GM12878 (cell line): ENCODE measurements at places on chromosomes 2 and 18.

DNA sequence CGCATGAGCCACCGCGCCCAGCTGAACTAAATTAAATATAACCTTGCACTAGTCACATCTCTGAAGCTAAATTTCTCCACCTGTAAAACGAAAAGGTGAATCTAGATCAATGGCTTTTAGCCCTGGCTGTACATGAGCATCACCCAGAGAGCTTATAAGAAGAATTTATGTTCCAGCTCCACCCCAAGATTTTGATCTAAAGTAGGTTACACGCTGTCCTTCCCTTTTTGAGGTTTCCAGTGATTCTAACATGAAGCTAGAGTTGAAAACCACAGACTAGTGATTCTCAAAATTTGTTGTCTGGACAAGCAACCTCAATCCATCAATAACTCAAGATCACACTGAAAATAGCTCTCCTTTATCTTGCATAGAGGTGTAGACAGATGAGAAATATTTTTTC, 208.8 kb upstream of the CRIM1 start:
- no peaks in the 10 kb centered on the region for H3K36me3 ChIP-seq
- no peak overlapping the region for H3K4me3 ChIP-seq
- H3K4me1 ChIP-seq = peaks cover 3% of the 10 kb centered on the region; the same call in 1 of the 2 replicates
- no peaks in the 10 kb centered on the region for H3K27me3 ChIP-seq
- no peak for DNase-seq
- H3K27ac ChIP-seq = no peak overlapping the region

GRCh38 chr2:107069890-107070289, 183.9 kb upstream of the ST6GAL2 start:
- H3K4me1 ChIP-seq = no peaks in the 10 kb centered on the region
- no peak for DNase-seq
- H3K27me3 ChIP-seq = no peaks in the 10 kb centered on the region
- no peak overlapping the region for H3K27ac ChIP-seq
- no peak overlapping the region for H3K4me3 ChIP-seq

GRCh38 chr2:62364791-62365528, 141.0 kb downstream of the TMEM17 start:
- H3K4me1 ChIP-seq = peaks cover 30% of the 10 kb centered on the region
- no peaks in the 10 kb centered on the region for H3K27me3 ChIP-seq
- no peak for DNase-seq
- H3K4me3 ChIP-seq = no peak overlapping the region

- no peaks in the 10 kb centered on the region for H3K27me3 ChIP-seq
- no peak overlapping the region for H3K27ac ChIP-seq
- no peak overlapping the region for H3K4me3 ChIP-seq
- H3K36me3 ChIP-seq = no peaks in the 10 kb centered on the region
- DNase-seq = no peak
- peaks cover 2% of the 10 kb centered on the region for H3K4me1 ChIP-seq
Observed at GRCh38 chr2:30208453-30208852, 22.9 kb upstream of the LBH start.

GRCh38 chr2:167508709-167509108, 620.4 kb downstream of the XIRP2 start:
- H3K27ac ChIP-seq = no peak overlapping the region
- no peaks in the 10 kb centered on the region for H3K27me3 ChIP-seq
- no peaks in the 10 kb centered on the region for H3K4me1 ChIP-seq
- DNase-seq = no peak

DNA sequence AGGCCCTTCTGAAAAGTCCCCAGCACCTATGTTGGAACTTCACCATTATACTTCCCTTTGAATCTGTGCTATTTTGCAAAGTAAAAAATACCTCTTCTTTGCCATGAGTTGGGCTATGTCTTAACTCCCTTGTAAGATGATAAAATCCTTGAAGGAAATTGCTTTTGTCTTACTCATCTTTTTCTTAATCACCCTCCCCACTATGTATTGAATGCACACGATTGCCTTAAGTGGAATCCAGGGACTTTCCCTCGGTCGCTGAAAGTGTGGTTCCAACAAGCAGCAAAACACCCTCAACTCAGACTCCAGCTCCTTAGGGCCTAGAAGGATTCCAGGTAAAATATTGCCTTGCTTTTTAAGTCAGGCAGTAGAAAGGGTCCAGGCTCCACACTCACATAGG, 173.2 kb upstream of the ARL4C start:
- no peak overlapping the region for H3K4me3 ChIP-seq
- no peak overlapping the region for H3K27ac ChIP-seq
- no peaks in the 10 kb centered on the region for H3K36me3 ChIP-seq
- no peak for DNase-seq
- H3K27me3 ChIP-seq = no peaks in the 10 kb centered on the region

DNA sequence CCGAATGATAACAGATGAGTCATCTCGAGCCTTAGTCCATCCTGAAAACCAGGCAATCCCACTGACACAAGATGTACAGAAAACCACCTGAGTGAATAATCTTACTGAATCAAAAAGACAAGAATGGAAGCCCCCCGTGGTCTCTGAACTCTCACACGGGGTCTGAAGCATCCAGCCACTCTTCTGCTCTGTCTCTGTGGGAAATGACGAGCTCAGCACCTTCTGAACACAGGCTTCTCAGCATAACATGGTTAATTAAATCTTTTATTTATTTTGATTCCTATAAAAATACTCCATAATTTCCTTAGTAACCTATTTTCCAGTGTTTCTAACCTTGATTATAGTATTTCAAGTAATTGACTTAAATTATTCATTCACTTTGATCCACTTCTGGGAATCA, 203.7 kb downstream of the TMEM163 start:
- no peaks in the 10 kb centered on the region for H3K4me1 ChIP-seq
- H3K27me3 ChIP-seq = peaks cover 1% of the 10 kb centered on the region
- H3K36me3 ChIP-seq = no peaks in the 10 kb centered on the region
- H3K27ac ChIP-seq = no peak overlapping the region
- no peak for DNase-seq

DNA sequence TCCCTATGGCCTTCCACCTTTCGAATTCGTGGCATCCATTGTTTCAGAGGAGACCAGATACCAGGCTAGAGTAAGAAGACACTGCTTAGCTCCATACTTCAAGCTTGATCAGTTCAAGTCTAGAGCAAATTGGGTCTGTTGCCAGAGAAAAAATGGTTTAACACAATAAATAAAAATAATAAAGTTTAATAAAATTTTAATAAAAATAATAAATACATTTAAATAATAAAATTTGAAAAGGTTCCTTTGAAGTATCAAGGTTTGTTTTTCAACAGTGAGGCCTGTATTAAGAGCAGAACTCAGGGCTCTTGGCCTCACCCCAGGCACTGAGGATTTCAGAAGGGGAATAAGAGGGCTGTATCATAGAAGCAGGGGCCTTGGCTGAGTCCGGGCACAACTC, 105.6 kb upstream of the REV1 start:
- H3K27ac ChIP-seq = no peak overlapping the region
- H3K4me1 ChIP-seq = no peaks in the 10 kb centered on the region
- no peak for DNase-seq
- no peaks in the 10 kb centered on the region for H3K36me3 ChIP-seq

- H3K27me3 ChIP-seq = no peaks in the 10 kb centered on the region
- no peak for DNase-seq
- H3K27ac ChIP-seq = no peak overlapping the region
- no peaks in the 10 kb centered on the region for H3K4me1 ChIP-seq
Observed at GRCh38 chr2:174286172-174286571, 37.8 kb upstream of the OLA1 start.

DNA sequence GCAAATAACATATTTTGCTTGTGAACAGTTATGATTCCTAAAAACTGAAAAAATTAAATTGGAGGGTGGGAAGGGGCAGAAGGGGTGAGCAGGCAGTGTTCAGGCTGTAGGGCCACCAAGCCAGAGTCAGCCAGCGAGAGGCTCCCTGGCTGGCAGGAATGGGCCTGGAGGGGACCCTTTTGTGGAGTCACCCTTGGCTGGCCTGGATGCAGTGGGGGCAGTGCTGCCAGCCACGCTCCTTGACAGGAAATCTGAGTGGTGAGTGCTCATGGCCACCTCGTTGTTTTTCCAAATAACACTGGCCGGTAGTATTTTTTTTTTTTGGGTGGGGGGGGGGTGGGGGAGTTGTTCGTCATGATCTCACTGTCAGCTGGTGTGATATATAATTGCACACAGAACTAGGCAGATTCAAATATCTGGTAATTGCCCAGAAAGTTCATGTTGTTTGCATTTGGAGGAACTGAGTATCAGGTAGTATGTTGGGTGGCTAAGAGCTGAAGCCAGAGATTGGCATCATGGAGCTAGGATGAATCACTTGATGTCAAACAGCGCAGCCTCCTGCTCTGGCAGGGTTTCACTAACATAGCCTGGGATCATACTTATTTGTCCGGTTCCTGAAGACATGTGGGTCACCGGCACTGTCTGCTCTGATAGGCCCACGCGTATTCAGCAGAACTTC, 160.0 kb downstream of the PTGR3 start:
- DNase-seq = no peak
- no peaks in the 10 kb centered on the region for H3K36me3 ChIP-seq
- H3K27ac ChIP-seq = no peak overlapping the region
- no peak overlapping the region for H3K4me3 ChIP-seq
- no peaks in the 10 kb centered on the region for H3K27me3 ChIP-seq

GRCh38 chr2:21044694-21045371, 960 bp upstream of the APOB start:
- no peaks in the 10 kb centered on the region; the same call in 1 of the 2 replicates for H3K27me3 ChIP-seq
- H3K4me1 ChIP-seq = no peaks in the 10 kb centered on the region
- no peaks in the 10 kb centered on the region for H3K36me3 ChIP-seq
- no peak for DNase-seq
- no peak overlapping the region for H3K4me3 ChIP-seq
- H3K27ac ChIP-seq = no peak overlapping the region

DNA sequence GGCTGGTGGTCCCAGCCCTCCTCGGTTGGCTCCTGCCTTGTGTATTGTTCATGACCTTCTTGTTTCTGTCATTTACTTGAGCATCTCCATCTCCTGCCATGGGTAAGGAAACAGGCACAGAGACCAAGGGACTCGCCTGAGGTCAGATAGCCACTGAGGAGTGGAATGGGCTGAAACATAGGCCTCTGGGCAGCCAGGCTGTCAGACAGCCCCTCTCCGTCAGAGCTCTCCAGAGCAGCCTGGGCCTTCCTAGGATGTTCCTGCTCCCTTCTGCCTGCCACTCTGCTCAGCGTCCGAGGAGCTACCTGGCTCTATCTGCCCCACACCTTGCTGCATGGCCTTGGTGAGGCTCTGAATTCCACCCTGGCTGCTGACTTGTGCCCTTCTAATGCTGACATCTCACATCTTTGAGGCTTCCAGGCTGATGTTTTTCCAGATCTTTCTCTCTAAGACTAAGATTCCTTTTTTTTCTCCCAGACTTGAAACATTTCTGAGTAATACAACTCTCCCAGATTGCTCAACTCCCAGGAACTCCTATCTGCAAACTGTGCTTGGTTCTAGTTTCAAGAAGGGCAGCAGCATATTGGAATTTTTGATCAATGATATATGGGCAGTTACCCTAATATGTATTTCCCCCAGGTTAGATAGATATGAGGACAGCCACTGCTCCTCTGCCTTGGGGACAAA, 67.7 kb downstream of the MCFD2 start:
- H3K27me3 ChIP-seq = no peaks in the 10 kb centered on the region; the same call in none of the 2 replicates
- H3K4me3 ChIP-seq = no peak overlapping the region
- no peaks in the 10 kb centered on the region for H3K36me3 ChIP-seq
- H3K4me1 ChIP-seq = no peaks in the 10 kb centered on the region
- DNase-seq = no peak
